Muscle of leg (tissue), 16 donors: ENCODE measurements at places on chromosomes 4 and X. TPM values are rescaled to one million over a fixed set of nuclear protein-coding genes. Genes with fewer than 3 reads are reported as not detected.

DNA sequence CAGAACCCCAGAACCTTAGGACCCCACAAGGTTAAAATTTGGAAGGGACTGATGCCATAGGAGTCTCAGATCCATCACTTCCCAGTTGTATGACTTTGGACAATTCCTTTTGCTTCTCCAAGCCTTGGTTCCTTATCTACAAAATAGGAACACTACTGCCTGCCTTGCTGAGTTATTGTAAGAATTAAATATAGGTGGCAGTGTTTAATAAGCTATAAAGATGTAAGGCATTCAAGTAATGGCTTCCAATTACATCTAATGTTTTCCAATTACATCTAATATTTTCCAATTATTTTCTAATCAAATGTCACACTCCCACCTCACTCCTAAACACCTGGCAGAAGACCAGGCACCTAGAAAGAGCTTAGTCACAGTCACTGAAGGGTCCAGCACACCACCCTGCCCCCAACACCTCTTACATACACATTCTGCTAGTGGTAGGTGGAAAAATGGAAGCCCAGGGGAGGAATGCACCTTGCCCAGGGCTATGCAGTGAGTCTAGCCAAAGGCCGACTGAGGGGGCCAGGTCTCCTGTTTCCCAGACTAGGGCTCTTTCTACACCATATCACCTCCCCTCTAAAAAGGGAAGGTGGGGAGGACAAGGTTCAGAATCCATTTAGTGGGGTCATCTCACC is 24.5 kb upstream of the KDM5C start:
- no peak for DNase-seq

DNA sequence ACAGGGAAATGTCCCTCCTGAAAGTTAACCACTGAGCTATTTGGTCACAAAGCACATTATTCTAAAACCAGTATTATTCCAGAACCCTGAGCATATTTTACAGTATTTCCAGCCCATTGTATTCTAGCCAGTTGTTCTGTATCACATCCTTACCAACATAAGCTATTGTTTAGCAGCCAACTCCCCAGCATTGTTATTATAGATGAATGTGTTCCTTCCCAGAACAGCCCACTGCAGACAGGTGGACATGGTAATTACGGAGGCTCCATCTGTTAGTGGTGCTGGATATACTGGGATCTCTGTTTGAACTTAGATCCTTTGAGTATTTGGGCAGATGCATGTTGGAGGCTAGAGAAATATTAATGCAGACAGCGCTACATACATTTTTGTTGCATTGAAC is 126.1 kb downstream of the MGST2 start:
- no peak for DNase-seq

GRCh38 chr4:112485930-112486329 is 30.1 kb downstream of the NEUROG2 start:
- DNase-seq = no peak

DNA sequence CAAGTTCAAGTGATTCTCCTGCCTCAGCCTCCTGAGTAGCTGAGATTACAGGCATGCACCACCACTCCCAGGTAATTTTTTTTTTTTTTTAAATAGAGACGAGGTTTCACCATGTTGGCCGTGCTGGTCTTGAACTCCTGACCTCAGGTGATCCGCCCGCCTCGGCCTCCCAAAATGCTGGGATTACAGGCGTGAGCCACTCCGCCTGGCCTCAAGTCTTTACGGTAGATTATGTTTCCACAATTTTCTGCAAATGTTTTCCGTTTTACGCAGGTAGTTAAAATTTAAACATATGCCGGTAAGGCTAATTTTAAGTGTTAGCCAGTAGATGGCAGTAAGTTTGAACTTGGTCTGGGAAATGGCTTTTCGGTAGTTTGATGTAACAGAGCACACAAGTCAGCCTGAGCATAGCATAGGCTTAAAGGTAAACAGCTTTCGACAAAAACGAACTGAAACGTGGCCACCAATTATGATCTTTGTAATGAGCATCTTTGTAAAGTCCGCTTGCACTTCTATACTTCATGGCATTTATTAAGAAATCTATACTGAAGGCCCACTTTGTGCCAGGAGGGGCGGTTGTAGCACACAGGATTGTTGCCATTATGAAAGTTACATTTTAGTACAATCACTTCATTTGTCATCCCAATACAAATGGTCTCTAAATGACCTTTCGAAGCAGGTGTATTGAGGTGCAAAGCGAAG is 31.1 kb downstream of the CCKAR start:
- peak; percentile 73 for DNase-seq

GRCh38 chrX:106401965-106402559 is 209.7 kb upstream of the RADX start:
- no peak for DNase-seq

DNA sequence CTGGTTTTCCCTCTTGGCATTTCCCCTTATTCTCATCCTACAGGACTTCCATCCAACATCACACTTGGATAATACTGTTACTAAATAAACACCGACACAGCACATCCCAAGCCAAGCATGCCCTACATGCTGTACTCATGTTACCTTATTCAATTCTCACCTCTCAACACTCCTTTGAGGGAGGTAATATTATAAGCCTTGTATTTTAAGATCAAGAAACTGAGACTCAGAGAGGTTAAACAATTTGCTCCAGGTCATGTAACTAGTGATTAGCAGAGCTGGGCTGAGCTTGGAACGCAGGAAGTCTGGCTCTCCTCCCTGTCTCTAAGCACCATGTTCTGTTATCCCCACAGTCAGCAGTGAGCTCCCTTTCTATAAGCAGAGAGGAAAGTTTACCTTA is 333.6 kb upstream of the IGFBP7 start:
- peak; percentile 45 for DNase-seq

DNA sequence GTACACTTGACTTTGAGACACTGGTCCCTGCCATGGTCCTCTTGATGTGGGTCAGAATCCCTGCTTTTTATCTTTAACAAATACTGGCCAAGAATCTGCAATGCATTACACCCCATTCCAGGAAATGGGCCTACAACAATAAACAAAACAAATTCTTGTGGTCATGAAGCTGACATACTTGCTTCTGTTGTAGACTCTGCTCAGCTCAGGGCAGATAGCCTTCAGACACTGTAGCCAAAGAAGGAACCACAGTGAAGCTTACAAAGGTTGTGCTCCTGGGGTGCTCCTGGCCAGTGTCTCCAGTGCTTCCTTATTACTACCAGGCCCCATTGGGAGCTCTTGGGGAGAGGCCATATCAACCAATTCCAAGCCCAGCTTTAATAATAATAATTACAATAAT is 21.8 kb downstream of the KIAA1210 start:
- DNase-seq = no peak

DNA sequence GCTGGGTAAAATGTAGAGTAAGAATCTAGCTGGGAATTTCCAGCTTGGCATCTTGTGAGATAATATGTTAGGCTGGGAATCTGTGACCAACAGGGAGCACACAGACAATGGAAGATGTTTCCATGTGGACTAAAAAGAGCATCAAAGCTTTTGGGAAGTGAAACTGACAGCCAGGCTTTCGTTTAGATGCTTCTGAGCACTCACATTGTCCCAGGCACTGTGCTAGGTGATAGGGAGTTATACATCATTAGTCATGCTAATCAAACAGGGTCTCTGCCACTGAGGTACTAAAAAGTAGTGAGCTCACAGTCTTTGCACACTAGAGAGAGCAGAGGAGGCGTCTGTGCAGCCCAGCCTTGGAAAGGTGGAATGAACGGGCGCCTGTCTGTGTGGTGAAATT is 101.9 kb upstream of the SCOC start:
- no peak for DNase-seq

DNA sequence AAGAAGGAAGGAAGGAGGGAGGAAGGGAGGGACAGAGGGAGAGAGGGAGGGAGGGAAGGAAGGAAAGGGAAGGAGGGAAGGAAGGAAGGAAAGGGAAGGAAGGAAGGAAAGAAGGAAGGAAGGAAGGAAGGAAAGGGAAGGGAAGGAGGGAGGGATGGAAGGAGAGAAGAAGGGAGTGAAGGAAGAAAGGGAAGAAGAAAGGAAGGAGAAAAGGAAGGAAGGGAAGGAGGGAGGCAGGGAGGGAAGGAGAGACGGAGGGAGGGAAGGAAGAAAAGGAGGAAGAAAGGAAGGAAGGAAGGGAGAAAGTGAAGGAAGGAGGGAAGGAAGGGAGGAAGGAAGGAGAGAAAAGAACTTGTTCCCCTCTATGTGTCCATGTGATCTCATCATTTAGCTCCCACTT is 465.0 kb downstream of the KCTD8 start:
- no peak for DNase-seq

DNA sequence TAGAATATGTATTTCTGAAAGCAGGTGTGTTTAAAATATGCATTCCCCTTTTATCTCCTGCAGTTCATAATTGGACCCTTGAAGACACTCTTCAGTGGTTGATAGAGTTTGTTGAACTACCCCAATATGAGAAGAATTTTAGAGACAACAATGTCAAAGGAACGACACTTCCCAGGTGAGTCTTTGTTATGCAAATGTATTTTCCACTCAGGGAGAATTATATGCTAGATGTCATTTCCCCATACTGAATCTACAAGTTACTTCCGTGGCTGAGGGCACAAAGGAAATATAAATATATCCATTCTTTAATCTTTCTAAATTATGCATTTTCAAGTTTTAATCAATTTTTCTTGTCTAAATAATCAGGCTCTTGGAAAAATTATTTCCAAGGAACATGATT is 134.7 kb downstream of the STIM2 start:
- no peak for DNase-seq

GRCh38 chrX:31421441-31421840 is 349.6 kb upstream of the FTHL17 start:
- peak; percentile 17 for DNase-seq

- DNase-seq = no peak
Measured at GRCh38 chrX:150225756-150226155, 137.4 kb upstream of the MAMLD1 start.

- no peak for DNase-seq
Measured at GRCh38 chrX:54530357-54530900, 410 bp downstream of the GNL3L start.

Gene RTL5
- 13.4 TPM for polyA plus RNA-seq

Gene EFNB1
- polyA plus RNA-seq = 58.2 TPM

Gene GAGE12F
- polyA plus RNA-seq = not detected

Gene SPANXB1
- not detected for polyA plus RNA-seq
